ENCODE measurements at places on chromosomes 2 and 18.

GRCh38 chr2:238313289-238313990 lies 6.9 kb upstream of the TRAF3IP1 start:
- DNase-seq, result no peak

DNA sequence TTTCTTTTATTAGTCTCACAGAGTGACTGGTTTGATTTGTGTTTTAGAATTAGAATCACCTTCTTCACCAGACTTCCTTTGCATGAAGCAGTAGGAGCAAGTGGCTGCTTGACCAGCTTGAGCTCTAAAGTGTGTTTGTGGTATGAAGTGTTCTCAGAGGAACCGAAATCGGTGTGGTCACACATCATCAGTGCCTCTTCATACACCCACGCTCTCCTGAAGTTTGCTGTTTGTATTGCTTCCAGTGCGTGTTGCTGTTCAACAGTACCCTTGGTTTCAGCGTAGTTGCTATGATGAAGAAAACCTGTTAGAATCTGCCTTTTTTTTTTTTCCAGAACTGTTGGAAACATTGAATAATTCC lies 77.9 kb downstream of the LIMS1 start:
- peak; percentile 56 for DNase-seq

DNA sequence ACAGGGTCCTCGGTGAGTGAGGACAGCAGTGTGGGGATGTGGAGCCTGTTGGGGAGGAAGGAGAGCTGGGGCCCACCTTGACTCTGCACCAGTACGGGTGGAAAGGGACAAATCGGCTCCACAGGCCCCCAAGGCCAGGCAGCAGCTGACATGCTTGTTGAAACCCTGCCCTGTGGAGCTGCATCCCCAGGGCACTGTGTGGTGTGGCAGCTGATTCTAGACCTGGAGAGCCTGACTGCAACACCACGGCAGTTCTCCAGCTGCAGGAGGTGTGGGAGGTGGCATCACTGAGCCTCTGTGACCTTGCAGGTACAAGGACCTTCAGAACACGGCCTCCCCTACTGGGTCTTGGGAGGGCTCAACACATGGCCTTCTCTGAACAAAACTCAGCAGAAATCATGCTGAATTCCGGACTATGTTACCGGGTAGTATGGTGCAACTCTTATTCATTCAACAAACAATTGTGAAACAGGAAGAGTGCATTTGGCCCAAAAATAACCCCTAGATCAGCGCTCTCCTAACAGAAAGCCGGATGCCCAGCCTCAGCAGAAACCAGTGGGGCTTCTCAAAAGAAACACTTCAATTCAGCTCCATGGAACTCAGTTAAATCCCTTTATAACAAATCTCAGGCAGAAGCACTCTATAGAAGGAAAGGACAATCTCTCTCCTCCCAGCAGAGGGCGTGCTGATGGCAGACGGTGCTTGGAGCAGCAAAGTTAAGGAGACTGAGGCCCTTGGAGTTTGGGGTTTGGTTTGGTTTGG lies 104.4 kb upstream of the SALL3 start:
- peak; percentile 28 for DNase-seq

GRCh38 chr2:179558010-179558934 lies 293.6 kb upstream of the SESTD1 start:
- DNase-seq, result no peak

- no peak for DNase-seq
These were observed 3.2 kb downstream of the GPBAR1 start for GRCh38 chr2:218263817-218264641.

DNA sequence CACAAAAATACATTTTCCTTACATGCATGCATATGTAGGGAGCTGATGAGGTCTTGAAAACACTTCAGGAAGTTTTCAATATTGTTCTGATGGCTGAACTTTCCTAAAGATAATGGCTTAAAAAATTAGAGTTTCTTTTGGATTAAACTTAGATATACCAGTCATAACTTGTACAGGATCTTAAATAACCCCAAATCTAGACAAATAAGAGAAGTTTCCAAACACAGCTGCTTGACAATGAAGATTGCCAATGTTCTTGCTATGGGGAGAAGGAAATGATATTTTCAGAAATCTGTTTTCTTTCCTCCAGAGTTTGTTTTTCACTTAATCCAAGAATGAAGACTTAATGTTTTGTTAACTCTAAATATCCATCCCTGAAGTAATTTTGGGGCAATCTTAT lies 54.6 kb upstream of the SPTBN1 start:
- DNase-seq, result no peak

GRCh38 chr2:166716968-166717367 lies 171.3 kb upstream of the XIRP2 start:
- no peak for DNase-seq

DNA sequence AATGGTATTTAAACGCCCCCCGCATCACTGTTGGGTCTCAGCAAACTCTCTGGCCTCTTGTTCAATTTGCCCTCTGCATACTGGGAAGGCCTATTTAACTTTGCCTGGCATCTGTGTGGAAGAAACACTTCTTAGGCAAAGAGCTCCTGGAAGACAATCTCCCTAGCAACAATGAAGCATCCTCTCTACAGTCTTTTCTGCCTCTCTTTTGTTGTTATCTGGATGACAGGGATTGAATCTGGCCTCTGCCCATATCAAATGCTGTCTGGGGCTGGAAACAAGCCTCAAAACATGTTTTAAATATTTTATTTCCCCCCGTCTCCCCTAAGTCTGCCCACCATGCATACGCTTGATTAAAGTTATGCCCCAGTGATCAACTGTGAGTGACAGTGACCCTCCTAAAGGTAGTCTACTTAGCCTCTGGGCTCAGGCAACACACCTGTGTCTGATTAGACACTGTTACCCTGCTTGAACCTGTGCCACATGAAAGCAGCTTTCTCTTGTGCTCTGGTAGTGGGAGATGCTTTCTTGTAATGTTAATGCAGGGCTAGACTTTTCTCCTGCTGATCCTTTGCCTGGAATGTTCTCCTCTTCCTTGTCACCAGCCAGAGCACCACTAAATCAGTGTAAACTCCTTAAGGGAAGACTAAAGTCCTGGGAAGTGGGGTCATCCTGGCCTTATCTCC lies 34.9 kb downstream of the CDC42EP3 start:
- DNase-seq, result no peak

GRCh38 chr18:36658611-36659010 lies 170.2 kb downstream of the TPGS2 start:
- no peak for DNase-seq

DNA sequence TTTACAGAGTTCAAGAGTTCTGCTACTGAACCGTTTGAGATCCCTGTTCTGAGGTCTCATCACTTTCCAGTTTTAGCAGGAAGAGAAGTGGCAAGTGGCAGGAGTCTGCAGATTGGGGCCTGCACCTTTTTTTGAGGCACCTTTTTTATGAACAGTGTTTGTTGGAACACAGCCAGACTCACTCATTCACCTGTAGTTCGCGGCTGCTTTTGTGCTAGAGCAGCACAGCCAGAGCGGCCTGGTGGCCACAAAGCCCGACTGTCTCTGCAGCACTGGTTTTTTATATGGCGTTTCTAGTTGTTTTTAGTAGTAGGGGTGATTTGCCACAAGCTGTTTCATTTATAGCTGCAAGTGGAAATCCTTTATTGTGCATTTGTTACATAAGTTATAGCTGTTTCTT lies 8.6 kb downstream of the ACP1 start:
- DNase-seq, result no peak

DNA sequence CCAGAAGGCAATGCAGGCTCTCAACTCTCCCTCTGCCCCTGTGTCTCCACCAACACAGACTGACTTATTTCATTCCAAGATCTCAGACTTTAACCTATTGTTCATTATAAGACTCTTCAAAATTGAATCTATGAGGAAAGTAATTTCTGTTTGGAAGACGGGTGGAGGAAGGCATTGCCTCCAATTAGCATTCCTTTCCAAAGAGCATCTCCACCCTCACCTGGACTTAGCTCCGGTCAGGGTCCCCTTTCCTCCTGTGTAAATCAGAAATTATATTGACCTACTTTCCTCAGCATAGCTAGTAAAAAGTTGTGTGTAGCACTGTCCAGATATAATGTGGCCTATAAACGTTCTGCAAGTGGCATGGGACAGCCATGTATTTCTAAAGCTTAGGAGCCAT lies 230.4 kb upstream of the ACVR2A start:
- DNase-seq, result no peak

DNA sequence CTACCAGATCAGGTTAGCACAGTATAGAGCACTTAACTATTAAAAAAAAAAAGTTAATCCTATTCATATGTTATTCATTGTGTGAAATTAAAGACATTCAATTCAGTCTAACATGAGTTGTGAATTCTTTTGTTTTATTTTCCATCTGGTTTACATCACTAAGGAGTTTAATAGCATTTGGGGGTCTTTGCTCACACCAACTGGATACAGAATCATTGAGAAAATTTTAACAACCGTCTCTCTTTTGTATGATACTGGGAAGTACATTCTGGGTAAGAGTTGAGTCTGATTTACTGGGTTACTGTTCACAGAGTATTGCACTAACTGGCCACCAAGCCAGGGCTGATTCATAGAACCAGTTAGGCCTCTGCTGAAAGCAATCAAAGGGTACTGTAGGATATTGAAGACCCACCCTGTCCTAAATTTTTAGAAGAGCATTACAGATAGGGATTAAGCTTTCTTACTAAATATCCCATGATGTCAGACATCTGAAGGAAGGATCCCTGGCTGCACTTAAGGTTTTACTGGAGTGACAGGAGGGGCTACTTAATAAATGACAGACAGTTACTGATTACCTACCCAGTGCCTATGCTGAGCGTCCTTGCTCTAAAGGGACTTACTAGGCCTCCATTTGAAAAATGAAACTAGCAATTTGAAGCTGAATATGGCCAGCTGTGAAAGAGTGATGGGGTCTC lies 387.9 kb downstream of the SETBP1 start:
- DNase-seq, result no peak

DNA sequence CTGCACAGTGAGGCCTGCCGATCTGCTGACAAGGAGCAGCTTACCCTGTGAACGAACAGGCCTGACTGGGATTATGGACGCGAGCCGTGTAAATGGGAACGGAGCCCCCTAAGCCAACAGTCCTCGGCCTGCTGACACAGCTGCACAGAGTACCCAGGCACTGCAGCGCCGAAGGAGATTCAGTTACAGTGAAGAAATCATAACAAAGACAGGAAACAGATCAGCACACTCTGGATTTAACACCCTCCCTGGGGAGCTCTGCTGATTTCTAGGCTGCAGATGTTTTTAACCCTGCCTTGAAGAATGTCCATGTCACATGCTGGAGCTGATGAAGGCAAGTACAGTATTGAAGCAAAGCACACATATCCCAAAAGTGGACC lies 43.4 kb downstream of the COLEC12 start:
- no peak for DNase-seq

GRCh38 chr18:2655954-2656236 lies 369 bp downstream of the SMCHD1 start:
- DNase-seq, result no peak

All from stimulated activated CD4-positive, alpha-beta T cell treated with anti-CD3 and anti-CD28 coated beads, Interleukin-1b, Interleukin-23, amount 100 ng/mL, for 48 hours (primary cell).